ENCODE measurements at places on chromosomes 2 and 18.

DNA sequence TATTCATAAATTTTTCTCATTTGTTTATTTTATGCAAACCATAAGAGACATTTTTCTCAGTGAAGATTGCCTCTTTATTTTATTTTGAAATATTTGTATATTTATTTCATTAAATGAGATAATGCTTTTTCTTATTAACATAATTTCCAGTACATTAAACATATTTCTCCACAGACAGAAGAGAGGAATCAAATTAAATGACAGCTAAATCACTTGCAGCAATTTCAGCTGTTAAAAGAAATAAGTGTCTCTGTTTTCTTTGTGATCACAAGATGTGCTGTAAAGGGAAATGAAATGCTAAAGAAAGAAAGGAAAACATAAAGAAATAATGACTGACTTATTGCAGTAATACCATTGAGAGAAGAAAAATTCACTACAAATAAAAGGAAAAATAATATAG is 414.0 kb upstream of the FANCL start:
- no peak for DNase-seq

DNA sequence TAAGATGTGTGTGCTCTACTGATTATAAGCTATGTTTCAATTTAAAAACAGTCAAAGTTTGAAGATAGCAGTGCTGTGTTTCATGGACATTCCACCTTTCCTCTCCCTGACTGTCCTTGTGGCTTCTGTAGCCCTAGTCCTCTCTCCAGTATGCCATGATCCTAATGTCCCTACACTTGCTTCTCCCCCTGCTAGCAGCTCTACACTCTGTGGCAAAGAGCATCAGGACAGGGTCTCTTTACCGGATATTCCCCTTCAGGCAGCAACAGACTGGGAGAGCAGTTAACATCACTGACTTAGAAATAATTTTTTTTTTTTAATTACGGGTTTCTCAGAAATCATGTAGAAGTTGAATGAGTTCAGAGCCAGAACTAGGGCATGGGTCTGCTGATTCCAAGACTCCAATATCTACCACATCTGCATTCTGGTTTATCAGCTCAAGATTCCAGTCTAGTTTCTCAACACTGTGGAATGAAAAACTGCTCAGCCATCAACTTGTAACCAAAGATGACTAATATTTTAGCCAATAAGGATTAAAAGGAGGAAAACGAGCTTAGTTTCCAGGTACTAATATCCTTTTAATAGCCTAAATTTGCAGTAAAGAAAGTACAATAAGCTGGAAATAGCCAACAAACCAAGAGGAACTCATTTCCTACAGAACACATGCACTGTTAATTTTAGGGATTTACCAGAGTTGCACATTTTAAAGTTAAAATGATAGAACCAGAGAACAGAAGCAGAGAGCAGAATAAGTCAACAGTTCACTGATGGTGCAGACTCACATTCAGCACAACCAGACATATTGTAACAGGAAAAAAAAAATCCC is 45.2 kb downstream of the TMEM131 start:
- DNase-seq, result no peak

DNA sequence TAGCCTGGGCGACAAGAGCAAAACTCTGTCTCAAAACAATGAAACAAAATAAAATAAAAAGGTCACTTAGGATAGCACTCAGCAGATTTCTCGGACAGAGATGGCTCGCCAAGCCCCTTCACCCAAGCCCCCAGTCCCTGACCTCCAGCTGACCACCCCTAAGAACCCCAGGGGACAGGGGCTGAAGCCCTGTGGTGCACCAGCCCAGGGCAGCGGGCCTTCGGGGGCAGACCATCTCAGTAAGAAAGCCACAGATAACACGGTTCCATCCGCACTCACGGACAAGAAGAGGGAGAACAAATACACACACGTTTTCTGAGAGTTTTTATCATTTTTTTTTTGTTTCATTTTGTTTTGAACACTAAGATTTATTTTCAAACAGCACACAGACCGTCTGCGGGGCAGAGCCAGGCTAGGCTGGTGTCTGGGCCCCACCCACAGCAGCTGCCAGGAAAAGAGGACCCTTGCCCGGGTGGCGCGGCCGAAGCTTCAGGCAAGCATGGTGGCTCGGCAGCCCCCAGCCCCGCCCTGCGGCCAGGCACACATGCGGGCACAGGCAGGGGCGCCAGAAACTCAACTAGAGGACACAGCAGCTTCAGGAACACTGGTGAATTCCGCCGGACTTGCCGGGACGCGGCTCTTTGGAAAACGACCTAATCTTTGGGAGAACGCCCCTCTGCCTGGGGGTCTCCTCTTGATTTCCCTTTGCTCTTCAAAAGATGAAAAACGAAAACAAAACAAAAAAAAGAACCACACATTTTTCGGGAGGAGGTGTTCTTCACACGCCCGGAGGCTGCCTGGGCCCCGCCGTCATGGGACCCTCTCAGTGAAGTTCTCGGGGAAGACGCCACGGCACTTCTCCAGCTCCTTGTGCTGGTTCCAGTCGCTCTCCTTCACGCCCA is 59.0 kb downstream of the BIN1 start:
- peak; percentile 49 for DNase-seq

GRCh38 chr2:233706720-233707119 is 6.0 kb upstream of the UGT1A5 start:
- no peak for DNase-seq

GRCh38 chr2:133171393-133172004 is 396.8 kb downstream of the NCKAP5 start:
- no peak for DNase-seq
